Stimulated activated CD4-positive, alpha-beta T cell treated with anti-CD3 and anti-CD28 coated beads, TNF-alpha, amount 100 ng/mL, for 1 hour (primary cell): ENCODE measurements at places on chromosomes 3 and 15.

DNA sequence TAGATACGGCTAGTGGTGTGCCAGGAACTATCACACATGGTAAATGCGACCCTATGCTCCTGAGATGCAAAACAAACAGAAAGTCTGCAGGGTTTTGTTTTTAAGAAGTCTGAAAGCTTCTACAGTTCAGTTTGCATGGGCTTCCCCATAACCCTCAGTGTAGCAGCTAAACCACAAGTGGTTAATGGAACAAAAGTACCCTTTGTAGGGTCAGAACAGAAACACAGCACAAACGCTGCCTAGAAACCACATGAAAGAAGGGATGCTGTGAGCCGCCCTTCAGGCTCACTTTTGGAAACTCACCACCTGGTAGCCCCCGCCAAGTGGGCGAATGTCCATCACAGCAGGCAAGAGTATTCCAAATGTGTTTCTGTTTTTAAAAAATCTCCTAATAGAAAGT lies 46.2 kb downstream of the CTDSPL start:
- DNase-seq = no peak

GRCh38 chr15:47732248-47732647 lies 14.9 kb downstream of the SEMA6D start:
- DNase-seq = no peak

- no peak for DNase-seq
Observed at GRCh38 chr15:97196048-97197014, 764.2 kb upstream of the ARRDC4 start.

- no peak for DNase-seq
Observed at GRCh38 chr15:47066392-47066791, 650.9 kb upstream of the SEMA6D start.

DNA sequence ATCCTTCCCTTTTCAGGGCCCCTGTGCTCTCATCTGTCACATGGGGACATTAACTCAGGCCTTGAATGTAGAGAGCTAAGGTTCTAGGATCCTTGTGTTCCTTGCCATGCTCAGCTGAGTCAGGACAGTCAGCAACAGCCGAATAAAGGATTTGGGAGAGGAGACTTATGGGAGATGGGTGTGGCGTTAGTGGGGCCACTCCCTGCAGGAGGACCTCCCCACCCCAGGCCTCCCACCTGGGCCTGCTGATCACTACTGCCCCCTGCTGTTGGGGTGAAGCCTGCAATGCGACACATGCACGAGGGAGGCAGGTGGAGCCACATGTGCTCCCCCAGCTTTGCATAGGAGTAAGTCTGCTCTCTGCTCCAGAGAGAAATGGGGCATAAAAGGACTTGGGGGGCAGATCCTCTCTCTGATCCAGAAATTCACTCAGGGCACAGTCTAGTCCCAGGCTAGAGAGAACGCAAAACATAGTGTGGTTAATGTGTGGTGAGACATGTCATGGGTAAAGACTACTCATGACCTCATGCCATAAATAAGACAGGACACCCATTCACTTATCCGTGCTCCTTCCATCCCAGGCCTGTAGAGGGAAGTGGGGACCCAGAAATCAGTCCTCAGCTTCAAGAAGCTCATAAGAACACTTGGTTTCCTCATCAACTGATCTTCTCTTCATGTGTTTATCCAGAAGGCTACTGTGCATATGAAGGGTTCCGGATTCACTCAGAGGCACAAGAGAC lies 19.4 kb downstream of the RBP1 start:
- no peak for DNase-seq

DNA sequence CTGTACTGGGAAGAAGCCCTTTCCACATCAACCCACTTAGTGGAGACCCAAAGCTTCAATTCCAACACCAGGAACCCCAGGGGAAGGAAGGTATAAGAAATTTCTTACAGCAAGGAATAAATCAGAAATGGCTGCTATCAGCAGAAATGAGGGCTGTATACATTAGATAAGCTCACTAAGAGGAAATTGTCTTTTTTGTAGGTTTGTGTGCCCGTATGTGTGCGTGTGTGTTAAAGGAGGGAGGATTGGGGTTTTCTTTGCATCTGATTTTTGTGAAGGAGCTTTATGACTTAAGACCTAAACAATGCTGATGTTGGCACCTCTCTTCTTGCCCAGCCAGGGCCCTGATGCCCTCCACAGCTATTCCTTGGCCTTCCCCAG lies 18.6 kb downstream of the ARRDC4 start:
- no peak for DNase-seq

DNA sequence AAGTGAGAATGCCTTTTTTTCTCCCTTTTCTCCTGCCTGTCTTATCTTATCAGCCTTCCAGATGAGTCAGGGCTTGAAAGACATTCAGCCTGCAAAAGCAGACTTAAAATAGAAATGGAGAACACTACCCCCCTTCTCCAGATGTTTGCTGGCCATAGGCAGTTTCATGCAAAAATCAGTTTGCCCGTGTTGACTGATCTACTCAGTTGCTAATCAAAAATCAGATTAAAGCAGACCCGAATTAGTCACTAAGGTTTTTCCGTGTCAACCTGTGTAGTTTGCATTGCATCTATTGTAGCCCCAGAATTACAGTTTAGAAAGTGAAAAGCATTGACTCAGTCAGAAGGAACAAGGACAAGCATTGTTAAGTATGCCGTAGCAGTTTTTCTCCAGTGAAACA lies 56.2 kb downstream of the IL5RA start:
- DNase-seq = no peak
